ENCODE measurements at places on chromosomes 2 and 18.

- DNase-seq, result no peak
Observed at GRCh38 chr2:37625156-37625555, 46.3 kb downstream of the CDC42EP3 start.

- no peak for DNase-seq
Observed at GRCh38 chr2:104786204-104786603, 67.7 kb upstream of the POU3F3 start.

GRCh38 chr2:142723236-142723635, 154.2 kb upstream of the KYNU start:
- no peak for DNase-seq

DNA sequence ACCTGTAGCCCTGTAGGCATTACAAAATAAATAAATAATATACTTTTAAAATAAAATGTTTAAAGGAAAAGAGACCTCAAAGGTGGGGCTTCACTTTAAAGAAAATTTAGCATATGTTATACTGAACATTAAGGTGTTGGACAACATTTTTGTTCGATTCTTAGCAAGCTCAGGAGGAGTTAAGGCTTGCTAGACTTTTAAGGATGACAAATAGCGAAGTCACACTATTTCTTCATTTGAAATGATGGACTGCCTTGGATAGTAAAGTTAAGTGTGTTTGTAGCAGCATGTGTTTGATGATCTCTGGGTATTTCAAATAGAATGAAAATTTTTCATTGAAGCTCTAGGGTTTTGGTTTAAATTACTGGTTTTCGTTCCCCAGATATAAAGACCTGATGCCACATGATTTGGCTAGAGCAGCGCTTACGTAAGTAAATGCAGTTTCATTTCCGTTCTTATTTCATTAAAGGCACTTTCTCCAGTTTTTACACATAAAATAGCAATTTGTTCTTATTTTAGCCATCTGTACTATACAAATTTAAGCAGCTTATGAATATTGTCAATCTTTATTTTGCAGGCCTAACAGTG, 24.9 kb downstream of the HADHB start:
- peak; percentile 22 for DNase-seq

DNA sequence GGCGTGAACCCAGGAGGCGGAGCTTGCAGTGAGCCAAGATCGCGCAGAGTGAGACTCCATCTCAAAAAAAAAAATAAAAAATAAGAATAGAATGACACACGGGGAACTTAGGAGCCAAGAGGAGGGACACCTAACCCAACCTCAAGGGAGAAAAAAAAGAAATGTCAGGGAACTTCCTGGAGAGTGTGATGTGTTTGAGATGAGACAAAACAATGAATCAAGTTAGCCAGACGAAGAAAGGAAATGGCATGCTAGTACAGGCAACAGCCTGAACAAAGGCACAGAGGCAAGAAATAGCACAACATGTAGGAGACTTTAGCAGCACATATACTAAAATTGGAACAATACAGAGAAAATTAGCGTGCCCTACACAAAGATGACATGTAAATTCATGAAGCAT, 36.7 kb upstream of the PAPOLG start:
- no peak for DNase-seq

DNA sequence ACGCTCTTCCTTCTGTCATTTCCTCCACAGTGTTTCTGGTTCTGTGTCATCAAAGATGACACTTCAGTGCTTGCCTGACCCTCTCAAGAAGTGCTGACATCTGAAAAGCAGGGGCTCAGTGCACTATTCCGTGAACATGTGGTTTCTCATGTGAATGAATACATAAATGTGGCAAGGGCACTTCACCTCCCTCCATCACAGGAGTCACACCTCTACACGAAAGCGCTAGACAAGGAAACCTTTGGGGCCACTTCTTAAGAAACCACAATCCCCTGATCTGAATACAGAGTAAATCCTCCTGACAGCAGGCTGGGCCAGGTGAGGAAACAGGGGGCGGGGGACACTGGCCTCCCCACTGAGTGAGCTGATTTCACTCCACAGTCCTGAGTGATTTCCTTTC, 145.8 kb upstream of the ACAA2 start:
- DNase-seq, result no peak

- DNase-seq, result no peak
Observed at GRCh38 chr2:193894081-193894480, 1699.3 kb upstream of the TMEFF2 start.

- no peak for DNase-seq
Observed at GRCh38 chr2:164935118-164936101, 19.9 kb downstream of the SLC38A11 start.

DNA sequence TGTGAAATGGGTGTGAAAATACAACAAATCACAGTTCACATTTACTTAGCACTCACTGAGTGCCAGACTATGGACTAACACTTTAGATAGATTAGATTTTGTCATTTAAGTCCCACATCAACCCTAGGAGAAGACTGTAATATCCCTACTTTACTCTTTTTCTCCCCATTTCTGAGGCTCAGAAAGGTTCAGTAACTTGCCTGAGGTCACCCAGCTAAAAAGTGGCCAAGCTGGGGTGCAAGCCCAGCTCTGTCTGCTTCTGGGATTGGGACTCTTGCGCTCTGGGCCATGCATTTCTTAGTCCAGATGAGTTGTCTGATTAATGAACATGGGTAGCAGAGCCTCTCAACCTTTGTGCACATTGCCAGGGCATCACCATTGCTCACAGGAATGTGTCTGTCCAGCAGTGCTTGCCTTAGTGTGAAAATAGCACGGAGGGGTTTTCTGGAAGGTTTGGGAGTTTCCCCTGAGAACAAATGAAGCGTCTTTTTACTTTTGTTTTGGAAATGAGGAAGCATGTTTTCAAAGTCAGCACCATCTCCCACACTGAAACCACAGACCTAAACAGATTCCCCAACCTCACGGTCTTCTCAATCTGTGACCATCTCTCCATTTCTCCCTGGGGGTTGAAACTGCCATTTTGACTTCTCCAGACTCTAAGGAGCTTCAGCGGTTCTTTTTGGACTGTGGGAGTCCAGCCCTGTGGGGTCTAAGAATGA, 31.9 kb downstream of the NRP2 start:
- DNase-seq, result no peak

- DNase-seq, result no peak
Observed at GRCh38 chr2:108459441-108459840, 10.4 kb downstream of the GCC2 start.
